Hindlimb muscle (tissue), 1 donor: ENCODE measurements at places on chromosomes 12 and 14. TPM values are rescaled to one million over a fixed set of nuclear protein-coding genes. Genes with fewer than 3 reads are reported as not detected.
A peak's percentile ranks its signal among the peaks of the same experiment; 100 is the strongest.

DNA sequence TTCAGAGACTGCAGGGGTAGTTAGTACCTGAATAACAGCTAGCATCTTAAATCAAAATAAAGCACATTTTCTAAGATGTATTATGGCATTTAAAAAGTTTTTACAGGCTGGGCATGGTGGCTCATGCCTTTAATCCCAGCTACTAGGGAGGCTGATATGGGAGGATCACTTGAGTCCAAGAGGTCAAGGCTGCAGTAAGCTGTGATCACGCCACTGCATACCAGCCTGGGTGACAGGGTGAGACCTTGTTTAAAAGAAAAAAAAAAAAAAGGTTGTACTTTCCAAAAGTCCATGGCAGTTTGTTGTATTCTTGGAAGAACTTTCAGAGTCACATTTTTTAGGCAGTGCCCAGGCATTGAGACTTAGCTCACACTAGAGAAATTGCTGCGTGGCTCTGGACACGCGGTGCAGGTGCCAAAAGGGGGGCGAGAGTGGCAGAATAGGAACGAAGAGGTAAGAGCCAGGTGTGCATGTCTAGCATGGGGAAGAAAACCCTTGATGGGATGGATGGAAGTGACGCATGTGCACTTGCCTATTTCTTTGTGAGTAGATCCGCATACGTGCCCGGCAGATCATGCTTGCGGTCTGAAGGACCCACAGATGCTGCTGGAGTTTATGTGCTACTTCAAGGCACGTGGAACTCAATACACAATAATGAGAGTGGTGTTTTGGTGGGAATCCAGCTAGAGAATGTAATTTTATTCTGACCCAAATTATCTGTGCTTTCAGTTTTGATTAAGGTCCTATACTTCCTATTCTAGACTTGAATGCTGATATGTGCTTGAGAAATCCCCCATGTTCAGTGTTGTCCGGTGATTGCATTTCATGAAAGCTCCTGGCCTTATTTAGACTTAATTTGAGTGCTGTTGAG is 11.9 kb downstream of the ANKRD13A start:
- DNase-seq, result no peak

GRCh38 chr12:69835081-69835480 is 10.1 kb downstream of the MYRFL start:
- no peak for DNase-seq

DNA sequence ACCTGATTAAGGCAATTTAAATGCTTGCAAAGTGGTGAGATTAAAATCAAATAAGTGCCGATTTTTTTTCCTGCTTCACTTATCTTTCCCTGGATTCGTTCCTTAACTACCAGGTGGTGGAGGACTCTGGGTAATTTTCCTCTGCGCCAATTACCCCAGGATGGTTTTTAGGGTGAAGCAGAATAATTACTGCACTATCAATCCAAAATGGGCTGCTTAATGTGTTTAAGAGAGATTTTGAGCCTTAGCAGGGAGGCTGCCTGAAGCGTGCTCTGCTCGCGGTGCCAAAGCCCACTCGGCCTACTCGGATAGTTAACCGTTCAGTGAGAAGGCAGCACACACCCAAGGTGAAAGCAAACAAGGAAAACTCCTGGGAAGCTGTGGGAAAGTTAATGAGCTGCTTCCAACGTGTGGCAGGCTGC is 274.9 kb upstream of the LMO3 start:
- DNase-seq, result no peak

- DNase-seq, result no peak
These were observed 29.2 kb upstream of the CRY1 start for GRCh38 chr12:107122452-107122958.

GRCh38 chr12:131330106-131330815 is 376.6 kb downstream of the ADGRD1 start:
- DNase-seq, result no peak

MON2 gene
- 37.7 TPM for polyA plus RNA-seq

GRCh38 chr12:28618171-28618570 is 427.9 kb downstream of the CCDC91 start:
- no peak for DNase-seq

- no peak for DNase-seq
These were observed 149.0 kb upstream of the PWP1 start for GRCh38 chr12:107536613-107537012.

GRCh38 chr12:64780531-64781279 is 21.5 kb upstream of the GNS start:
- DNase-seq, result peak; percentile 18

GRCh38 chr14:101206556-101206955 is 303.0 kb upstream of the RTL1 start:
- DNase-seq, result no peak

- no peak for DNase-seq
These were observed 11.1 kb downstream of the STRAP start for GRCh38 chr12:15893260-15893659.

DNA sequence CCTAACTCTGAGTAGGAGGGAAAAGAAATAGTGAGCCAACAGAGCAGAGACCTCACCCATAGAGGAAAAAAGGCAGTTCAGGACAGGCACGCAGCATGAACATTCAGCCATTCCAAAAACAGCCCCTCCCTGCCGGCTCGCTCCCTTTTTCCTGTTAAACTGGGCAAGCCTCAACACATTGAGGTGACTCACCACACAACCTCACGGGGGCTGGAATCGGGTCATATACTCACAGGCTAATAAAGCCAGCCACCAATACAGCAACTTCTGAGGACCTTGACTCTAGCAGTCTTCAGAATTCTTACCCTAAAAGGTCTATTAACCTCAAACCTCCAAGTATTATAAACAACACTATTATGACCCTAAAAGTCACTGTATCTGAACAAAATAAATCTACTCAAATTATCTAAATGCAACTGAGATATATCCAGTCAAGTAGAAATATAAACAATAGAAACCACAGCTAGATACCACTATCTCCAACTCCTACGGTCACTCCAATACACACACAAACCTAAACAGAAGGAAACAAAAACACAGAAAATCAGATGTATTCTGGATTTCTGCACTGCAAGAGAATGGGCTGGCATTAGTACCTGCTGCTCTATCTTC is 6.3 kb downstream of the YBX3 start:
- no peak for DNase-seq

GRCh38 chr12:92445253-92446082 is 257.3 kb upstream of the PLEKHG7 start:
- DNase-seq, result no peak
